ENCODE measurements at places on chromosomes 11 and 22. TPM values are rescaled to one million over a fixed set of nuclear protein-coding genes. Genes with fewer than 3 reads are reported as not detected.
A peak's percentile ranks its signal among the peaks of the same experiment; 100 is the strongest.

DNA sequence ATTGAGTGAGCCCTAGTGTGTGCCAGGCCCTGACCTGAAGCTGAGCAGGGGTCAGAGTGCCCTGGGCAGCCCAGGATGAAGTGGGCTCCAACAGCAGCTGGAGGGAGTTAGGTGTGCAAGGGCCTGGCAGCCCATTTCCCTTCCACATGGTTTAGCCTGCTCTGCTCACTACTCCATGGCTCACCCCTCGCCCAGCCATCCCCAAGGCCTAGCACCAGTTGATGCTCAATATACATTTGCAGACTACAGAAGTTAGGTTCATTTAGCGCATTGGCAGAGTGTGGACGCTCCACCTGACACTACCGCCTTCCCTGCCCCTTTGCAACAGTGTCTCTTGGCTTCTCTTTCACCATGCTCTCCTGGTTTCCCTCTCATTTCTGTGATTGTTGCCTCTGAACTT is 3.8 kb downstream of the ATG16L2 start:
- H3K4me1 ChIP-seq: peaks cover 40% of the 10 kb centered on the region
- peaks cover 3% of the 10 kb centered on the region for H3K36me3 ChIP-seq
- DNase-seq: no peak
- H3K4me3 ChIP-seq: no peak overlapping the region
- no peak overlapping the region for H3K27ac ChIP-seq

DNA sequence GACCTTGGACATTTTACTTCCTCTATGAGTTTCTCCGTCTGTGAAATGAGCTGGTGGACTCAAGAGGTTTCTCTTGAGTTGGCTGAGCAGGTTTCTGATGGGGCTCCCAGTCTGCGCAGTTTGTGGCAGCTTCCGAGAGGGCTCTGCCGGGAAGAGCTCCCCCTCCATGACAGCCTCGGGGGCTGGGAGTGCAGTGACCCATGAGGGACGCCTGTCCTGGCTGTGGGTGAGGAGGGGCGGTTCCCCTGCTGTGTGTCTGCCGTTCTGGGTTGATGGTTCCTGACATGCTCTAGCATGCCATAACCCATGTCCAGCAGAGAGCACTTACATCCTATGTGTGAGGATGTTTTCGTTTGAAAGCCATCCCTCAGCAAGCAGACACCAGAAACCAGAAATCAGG is 14.8 kb downstream of the CSF2RB start:
- no peaks in the 10 kb centered on the region for H3K36me3 ChIP-seq
- no peak for DNase-seq
- H3K4me1 ChIP-seq: no peaks in the 10 kb centered on the region
- H3K27me3 ChIP-seq: peaks cover 12% of the 10 kb centered on the region

The NXPE4 gene
- not detected for total RNA-seq

The RAC2 gene
- 0.65 TPM for total RNA-seq

The MCAT gene
- 11.5 TPM for total RNA-seq

DNA sequence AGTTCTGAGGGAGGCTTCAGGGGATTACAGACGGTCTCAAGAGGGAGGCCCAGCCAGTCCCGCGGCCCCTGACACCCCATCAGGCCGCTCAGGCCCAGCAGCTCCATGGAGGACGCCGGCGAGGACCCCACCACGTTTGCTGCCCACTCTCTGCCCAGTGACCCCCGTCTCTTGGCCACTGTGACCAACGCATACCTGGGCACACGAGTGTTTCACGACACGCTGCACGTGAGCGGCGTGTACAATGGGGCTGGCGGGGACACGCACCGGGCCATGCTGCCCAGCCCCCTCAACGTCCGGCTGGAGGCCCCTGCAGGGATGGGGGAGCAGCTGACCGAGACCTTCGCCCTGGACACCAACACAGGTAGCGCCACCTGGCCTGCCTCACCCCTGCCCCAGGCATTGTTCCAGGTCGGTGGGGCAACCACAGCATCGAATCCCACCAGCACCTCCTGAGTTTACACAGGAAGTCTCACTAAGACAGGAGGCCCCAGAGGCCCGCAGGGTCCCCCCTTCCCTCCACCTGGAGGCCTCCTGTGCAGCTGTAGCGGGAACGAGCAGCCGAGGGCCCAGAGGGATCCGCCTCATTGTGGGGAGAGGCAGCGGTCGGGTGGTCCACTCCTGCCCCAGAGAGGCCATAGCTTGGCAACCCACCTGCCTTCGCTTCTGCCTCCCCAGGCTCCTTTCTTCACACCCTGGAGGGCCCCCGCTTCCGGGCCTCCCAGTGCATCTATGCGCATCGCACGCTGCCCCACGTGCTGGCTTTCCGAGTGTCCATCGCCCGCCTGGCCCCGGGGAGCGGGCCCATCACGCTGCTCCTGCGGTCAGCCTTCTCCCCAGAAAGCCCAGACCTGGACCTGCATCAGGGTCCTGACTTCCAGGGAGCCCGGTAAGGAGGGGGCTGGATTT is 1.0 kb downstream of the PGGHG start:
- H3K4me3 ChIP-seq: no peak overlapping the region
- no peak for DNase-seq
- peaks cover 15% of the 10 kb centered on the region for H3K27me3 ChIP-seq
- peaks cover 6% of the 10 kb centered on the region for H3K4me1 ChIP-seq

GRCh38 chr11:121634889-121635288 is 182.1 kb upstream of the SORL1-AS1 start:
- peaks cover 3% of the 10 kb centered on the region for H3K27me3 ChIP-seq
- H3K27ac ChIP-seq: peak overlapping the region; percentile 40
- peak; percentile 93 for DNase-seq
- no peaks in the 10 kb centered on the region for H3K36me3 ChIP-seq

The DMC1 gene
- not detected for total RNA-seq

- H3K4me1 ChIP-seq: peaks cover 15% of the 10 kb centered on the region
- H3K36me3 ChIP-seq: no peaks in the 10 kb centered on the region
- DNase-seq: no peak
- no peak overlapping the region for H3K27ac ChIP-seq
- H3K4me3 ChIP-seq: no peak overlapping the region
Observed at GRCh38 chr22:28232204-28232603, 313.1 kb upstream of the PITPNB start.

DNA sequence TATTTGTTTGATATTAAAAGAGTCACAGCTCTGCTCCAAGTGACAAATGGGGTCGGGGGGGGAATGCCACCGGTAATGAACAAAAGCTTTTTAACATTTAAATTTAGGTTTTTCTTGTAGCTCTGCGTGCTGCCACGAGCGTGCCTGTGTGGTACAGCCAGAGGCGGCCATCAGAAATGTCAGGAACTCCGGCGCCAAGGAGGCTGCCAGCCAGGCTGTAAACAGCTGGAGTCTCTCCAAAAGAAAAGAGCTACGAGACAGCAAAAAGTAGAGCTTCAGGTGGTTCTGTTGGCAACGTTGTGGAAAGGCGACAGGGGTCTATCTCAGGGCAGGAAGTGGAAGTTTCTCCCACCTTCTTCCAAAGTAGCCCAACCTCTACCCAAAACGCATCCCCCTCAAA is 532.8 kb downstream of the OPCML start:
- no peaks in the 10 kb centered on the region for H3K4me1 ChIP-seq
- no peak for DNase-seq
- H3K27me3 ChIP-seq: peaks cover 11% of the 10 kb centered on the region

GRCh38 chr11:86610559-86611341 is 61.7 kb downstream of the ME3 start:
- no peak overlapping the region for H3K4me3 ChIP-seq
- H3K27me3 ChIP-seq: no peaks in the 10 kb centered on the region
- H3K4me1 ChIP-seq: peaks cover 21% of the 10 kb centered on the region
- no peaks in the 10 kb centered on the region for H3K36me3 ChIP-seq
- DNase-seq: no peak

- no peak overlapping the region for H3K27ac ChIP-seq
- no peak for DNase-seq
- H3K4me3 ChIP-seq: no peak overlapping the region
- H3K36me3 ChIP-seq: no peaks in the 10 kb centered on the region
- H3K4me1 ChIP-seq: no peaks in the 10 kb centered on the region
Observed at GRCh38 chr11:90434858-90435257, 212.0 kb upstream of the CHORDC1 start.

The FAU gene
- 670 TPM for total RNA-seq

DNA sequence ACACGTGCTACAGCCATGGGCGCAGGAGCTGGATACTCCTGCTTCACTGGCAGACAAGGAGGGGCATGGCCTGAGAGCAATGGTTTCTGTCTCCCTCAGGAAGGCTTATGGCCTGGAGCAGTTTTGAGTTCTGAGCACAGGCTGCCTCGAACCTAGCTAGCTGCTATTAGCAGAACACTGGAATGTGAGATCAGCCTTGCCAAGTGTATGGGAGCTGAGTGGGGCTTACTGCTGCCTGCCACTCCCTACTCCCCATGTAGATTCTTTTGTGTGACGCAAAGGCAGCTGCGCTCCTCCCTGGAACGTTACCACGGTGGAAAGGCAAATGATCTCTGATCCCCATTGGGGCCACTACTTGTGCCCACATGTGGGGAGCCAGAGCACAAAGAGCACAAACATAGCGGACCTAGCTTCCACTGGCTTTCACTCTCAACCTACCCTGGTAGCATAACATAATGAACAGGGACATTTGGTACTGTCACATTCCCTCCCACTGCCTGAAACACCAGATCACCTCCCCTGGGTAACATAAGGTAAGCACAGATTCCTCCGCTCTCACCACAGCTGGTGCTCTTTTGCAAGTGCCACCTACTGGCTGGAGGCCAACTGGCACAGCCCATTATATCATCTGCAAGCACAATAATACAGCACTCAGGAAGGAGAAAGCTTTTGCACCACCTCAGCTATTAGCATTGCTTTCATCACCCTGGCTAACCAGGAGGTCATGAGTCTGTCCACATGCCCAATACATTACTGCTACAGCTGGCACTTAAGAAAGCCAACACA is 84.6 kb upstream of the GUCY1A2 start:
- no peak for DNase-seq
- no peaks in the 10 kb centered on the region for H3K27me3 ChIP-seq
- no peaks in the 10 kb centered on the region for H3K4me1 ChIP-seq
- H3K36me3 ChIP-seq: no peaks in the 10 kb centered on the region
- no peak overlapping the region for H3K4me3 ChIP-seq

The C22orf31 gene
- total RNA-seq: not detected

DNA sequence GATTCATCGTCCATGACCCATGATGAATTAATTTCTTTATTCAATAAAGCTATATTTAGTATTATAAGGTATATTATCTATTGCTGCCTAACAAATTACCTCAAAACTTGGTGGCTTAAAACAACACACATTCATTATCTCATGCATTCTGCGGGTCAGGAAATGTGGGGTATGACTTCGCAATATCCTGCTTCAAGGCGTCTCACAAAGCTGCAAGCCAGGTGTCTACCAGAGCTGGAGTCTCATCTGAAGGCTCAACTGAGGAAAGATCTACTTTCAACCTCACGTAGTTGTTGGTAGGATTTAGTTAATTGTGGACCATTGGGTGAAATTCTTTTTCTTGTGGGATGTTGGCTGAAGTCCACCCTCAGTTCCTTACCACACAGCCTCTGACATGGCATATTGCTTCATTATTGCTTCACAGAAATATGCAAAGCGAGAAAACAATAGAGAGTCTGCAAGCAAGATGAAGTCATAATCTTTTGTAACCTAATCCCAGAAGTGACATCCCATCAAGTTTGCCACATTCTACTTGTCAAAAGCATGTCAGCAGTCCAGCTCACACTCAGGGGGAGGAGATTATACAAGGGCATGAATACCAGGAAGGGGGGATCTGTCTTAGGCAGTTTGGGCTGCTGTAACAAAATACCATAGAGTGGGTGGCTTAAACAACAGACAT is 45.1 kb downstream of the KREMEN1 start:
- DNase-seq: peak; percentile 26
- no peak overlapping the region for H3K4me3 ChIP-seq
- no peak overlapping the region for H3K27ac ChIP-seq
- H3K27me3 ChIP-seq: no peaks in the 10 kb centered on the region

GRCh38 chr11:115145324-115145723 is 358.9 kb downstream of the CADM1 start:
- H3K27me3 ChIP-seq: no peaks in the 10 kb centered on the region
- H3K4me1 ChIP-seq: no peaks in the 10 kb centered on the region
- no peaks in the 10 kb centered on the region for H3K36me3 ChIP-seq

The RAB30 gene
- total RNA-seq: 35.5 TPM

- no peaks in the 10 kb centered on the region for H3K36me3 ChIP-seq
- peaks cover 46% of the 10 kb centered on the region for H3K4me1 ChIP-seq
- H3K4me3 ChIP-seq: no peak overlapping the region
Observed at GRCh38 chr11:16788141-16789062, 50.0 kb downstream of the C11orf58 start.

GRCh38 chr11:113942256-113942655 is 32.7 kb upstream of the HTR3A start:
- H3K27me3 ChIP-seq: no peaks in the 10 kb centered on the region
- no peak for DNase-seq
- H3K4me3 ChIP-seq: no peak overlapping the region
- no peak overlapping the region for H3K27ac ChIP-seq
- no peaks in the 10 kb centered on the region for H3K36me3 ChIP-seq

- H3K4me1 ChIP-seq: peaks cover 5% of the 10 kb centered on the region
- no peak overlapping the region for H3K27ac ChIP-seq
- no peaks in the 10 kb centered on the region for H3K27me3 ChIP-seq
- H3K36me3 ChIP-seq: peaks cover 37% of the 10 kb centered on the region
- H3K4me3 ChIP-seq: no peak overlapping the region
Observed at GRCh38 chr11:61803889-61804647, 11.4 kb downstream of the FEN1 start.

All from astrocyte (in vitro differentiated cells and primary cell).